ENCODE measurements at places on chromosomes 7 and 10.

DNA sequence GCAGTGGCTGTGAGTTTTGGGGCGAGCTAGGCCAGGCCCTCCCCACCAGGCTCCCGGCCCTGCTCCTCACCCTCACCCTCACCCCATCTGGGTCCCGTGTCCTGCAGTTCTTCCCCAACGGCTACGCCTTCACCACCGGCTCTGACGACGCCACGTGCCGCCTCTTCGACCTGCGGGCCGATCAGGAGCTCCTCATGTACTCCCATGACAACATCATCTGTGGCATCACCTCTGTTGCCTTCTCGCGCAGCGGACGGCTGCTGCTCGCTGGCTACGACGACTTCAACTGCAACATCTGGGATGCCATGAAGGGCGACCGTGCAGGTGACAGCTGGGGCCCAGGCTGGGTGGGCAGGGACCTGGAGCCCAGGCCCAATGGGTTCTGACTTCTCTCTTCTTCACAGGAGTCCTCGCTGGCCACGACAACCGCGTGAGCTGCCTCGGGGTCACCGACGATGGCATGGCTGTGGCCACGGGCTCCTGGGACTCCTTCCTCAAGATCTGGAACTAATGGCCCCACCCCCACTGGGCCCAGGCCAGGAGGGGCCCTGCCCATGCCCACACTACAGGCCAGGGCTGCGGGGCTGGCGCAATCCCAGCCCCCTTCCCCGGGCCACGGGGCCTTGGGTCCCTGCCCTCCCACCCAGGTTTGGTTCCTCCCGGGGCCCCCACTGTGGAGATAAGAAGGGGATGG lies 4.9 kb downstream of the GNB2 start:
- no peak for DNase-seq

- DNase-seq, result no peak
These were observed 117.0 kb upstream of the PTPRZ1 start for GRCh38 chr7:121755818-121756552.

DNA sequence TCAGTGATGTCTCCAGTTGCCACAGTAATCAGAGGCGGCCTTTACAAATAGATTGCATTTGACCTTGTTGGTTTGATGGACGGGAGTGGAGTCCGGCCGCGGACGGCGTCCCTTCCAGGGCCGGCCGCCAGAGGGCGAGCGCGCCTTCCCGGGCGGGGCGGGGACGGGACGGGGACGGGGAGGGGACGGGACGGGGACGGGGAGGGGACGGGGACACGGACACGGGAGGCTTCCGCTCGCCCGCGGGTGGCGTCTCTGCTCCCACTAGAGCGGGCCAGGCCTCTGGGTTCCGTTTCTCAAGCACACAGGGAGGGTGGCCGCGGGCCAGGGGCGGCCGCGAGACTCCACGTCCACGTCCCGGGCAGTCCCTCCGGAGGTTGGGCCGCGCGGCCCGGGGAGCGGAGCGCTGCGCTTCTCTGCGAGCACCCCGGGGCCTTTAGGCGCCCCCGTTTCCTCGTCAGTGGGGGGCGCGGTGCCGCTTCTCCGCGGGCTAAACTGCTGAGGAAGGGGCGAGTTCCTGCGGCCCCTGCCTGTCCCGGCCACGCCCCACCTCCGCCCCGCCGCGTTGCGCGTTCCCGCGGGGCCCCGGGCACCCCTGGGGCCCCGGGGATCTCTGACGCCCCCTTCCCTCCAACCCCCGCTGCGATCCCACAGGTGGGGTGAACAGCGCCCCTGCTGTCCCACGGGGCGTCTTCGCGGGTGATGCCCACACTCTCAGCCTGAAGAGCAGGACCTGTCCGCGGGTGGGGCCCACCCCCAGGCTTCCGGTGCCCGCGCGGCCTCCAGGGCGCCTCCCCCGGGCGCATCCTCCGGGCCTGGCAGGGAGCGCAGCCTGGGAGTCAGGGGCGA lies 84.2 kb upstream of the MKI67 start:
- peak; percentile 58 for DNase-seq

GRCh38 chr10:47043928-47044538 lies 132.8 kb downstream of the PTPN20 start:
- DNase-seq, result no peak

GRCh38 chr7:111168182-111168581 lies 77.3 kb downstream of the LRRN3 start:
- DNase-seq, result no peak

DNA sequence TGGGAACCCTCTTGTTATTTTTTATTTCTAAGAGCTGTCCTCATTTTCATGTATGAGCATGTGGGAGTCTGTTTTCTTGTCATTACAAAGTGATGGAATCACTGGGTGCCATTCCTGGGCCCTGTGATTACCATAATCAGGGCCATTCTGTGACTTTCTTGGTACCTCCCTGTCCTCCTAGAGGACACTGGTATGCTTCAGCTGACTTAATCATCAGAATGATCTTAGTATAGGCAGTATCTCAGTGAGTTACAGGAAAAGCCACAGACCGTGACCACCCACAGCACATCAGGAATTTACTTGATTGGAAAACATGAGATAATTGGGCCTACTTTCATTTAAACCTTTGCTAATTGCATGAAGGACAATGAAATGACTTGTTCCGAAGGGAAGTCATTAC lies 7.2 kb downstream of the NOM1 start:
- DNase-seq, result no peak

DNA sequence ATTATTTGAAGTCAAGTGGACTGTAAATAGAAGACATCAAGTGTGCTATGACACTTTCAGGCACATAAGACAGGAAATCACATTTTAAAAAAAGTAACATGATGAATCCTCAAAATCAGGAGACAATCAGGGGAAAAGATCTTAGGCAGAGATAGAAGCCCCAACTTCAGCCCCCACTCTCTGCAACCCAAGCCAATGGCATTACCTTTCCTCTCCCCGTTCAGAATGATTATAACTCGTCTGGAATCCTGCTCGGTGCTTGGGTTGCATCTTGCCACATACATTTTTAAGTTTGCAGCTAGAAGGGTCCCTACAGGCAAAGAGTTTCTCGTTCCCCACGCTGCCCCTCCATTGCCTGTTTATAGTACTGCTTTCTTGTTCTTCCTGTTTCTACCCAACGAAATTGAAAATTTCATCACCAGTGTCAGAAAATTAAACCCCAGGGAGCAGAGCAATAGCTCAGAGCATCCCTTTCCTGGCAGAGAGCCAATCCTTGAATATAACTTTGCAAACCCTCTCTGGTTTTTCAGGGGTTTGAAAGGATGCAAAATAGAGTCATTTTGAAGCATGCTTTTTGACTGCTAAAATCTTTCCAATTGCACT lies 260.5 kb upstream of the AOAH start:
- DNase-seq, result no peak

GRCh38 chr7:13743226-13743625 lies 246.2 kb downstream of the ETV1 start:
- DNase-seq, result no peak

GRCh38 chr7:129835569-129835968 lies 117.2 kb downstream of the UBE2H start:
- no peak for DNase-seq

GRCh38 chr7:16708511-16708910 lies 45.0 kb upstream of the TSPAN13 start:
- DNase-seq, result no peak

- DNase-seq, result no peak
These were observed 104.7 kb downstream of the SFMBT2 start for GRCh38 chr10:7306147-7306546.

DNA sequence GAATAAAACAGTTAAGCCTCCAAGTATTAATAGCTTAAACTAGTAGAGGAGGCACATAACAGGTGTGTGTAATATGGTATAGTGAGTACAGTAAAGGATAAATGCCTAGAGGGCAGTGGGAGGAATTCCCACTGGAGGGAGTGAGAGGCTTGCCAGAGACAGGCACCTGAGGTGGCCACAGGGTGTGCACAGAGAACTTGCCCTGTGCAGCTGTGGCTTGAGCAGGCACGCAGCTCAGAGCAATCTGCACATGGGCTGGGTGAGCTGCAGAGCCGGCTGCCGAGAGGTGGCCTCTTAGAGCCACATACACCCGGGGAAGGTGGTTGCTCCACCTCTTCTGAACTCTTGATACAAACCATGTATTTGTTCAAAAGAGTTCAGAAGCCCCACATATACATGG lies 237.1 kb downstream of the COBL start:
- DNase-seq, result no peak

DNA sequence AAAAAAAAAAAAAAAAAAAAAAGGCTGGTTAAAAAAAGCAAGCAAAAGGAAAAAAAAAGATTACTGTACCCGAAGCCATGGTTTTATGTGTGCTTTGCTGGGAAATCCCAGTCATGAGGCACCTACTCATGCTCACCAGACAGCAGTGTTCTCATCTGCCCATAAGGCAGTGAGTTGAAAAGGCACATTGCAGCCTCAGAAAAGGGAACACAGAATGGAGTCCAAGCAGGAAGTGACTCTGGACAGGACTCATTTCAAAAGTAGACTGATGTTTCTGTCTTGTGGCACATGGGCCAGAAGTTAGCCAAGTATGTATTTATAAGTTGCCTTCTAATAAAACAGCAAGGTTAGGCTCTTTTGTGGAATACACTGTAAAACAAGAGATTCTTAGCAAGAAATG lies 40.2 kb downstream of the PDSS1 start:
- no peak for DNase-seq
